AG04449 (cell line): ENCODE measurements at places on chromosomes 2 and 18.

DNA sequence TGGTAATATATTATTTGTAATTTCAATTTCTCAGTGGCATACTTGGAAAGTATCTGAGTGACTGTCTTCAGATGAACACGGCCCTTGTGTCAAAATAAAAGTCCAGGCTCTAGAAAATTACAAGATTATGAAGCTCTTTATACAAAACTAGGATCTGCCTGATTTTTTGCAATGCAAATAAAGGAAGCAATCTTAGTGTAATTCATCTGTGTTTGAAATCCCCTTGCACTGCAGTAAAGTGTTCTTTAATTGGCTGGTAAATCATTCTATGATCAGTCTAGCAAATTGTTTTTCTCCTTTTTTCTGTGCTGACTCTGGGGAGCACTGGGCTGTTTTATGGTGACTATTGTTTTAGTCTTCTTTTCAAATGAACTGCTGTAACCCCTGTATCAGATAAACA is 1039.0 kb downstream of the SOCS6 start:
- no peak for DNase-seq

- DNase-seq, result no peak
These were observed 25.1 kb downstream of the INPP5D start for GRCh38 chr2:233085037-233085838.

DNA sequence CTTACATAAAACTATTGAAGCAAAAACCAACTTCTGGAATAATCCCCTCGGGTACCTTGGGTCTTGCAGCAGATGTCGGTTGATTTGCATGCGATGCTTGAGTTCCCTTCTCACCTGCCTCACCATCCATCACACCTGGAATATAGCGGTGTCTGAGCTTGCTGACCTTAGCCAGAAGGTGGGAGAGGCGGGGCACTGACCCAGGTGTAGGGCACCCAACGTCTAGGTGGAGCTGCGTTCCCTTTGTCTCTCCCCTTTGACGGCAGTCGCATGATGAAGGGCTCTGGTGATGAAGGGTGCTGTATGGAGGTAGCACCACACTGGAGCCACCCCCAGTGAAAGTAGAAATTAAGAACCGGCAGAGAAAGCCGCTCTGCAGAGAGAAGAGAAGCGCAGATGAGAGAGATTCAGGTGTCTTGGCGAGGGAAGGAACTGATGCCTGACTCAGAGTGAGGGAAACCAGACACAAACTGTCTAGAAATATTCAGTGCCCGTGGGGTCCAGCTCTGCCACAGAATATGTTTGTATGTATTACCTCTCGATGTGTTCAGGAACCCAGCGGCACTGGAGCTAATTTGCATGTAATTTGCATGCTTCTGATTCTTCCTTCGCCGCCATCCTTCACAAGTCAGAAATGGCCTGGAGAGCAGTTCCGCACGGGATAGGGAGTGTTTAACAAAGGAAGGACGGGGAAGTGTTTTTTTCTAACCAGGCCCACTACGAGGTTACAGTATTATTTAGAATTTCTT is 19.4 kb upstream of the MBP start:
- DNase-seq, result no peak

- no peak for DNase-seq
These were observed 255.0 kb downstream of the CAMKMT start for GRCh38 chr2:44616667-44617155.

DNA sequence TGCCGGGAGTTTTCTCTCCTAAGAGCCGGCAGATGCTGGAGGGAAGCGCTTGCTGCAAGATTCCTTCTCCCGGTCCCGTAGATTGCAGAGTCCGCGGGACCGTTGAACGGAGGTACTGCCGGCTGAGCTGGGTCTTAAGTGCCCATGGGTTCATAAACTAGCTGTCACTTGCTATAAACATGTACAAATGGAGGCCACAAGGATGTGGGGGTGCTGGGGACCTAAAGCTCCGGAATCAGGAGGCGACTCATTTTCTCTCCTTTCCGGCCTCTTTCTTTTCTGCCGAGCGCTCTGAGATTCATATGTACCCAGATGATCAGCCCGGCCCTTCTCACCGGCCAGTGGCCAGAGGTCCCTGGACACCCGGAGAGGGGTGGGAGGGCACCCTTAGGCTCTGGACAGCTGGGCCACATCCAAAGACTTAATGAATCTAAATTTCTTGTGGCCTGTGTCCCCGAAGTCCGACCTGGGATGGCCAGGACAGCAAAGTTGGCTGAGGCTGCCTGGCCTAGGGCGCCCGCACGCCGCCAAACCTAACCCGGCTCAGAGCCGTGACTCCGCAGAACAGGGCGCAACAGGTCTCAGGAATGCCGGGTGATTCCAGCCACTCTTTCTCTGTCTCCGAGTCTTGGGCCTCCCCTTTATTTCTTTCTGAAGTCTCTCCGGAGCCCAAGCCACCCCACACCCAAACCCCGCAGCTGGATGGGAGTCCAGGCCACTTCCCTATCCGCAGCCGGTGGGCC is 2.4 kb upstream of the PAX3 start:
- no peak for DNase-seq

DNA sequence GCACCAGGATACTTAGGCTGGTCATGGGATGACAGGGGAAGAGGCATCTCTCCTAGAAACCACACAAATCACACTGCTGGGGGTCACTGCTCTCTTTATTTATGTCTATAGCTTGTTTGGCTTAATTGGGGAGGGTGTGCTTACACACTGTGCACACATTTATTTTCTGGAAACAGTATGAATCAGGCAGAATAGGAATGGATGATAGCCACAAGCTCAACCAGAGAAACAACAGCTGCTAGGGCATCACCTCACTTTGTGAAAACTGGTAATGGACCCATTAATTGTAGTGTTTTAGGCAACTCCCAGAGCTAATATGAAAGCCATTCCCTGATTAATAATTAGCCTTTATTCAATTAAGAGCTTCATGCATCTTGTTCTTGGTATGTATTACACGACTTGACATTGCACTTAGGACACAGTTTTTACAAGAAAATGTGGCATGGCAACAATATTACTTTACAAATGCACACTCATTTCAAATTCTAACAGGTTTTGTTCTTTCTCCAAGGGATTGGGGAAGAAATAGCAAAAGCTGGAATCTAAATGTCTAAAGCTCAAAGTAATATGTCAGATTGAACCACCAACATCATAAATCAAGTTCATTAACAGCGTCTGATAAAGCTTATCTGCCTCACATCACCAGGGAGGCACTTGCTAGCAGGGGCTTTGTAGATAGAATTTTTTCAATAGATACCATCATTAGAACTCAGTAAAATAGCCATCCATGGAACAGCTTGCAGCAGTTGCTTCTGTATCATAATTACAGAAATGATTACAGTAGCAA is 361.9 kb upstream of the FSHR start:
- DNase-seq, result no peak

GRCh38 chr2:6881046-6881445 is 3.5 kb downstream of the RSAD2 start:
- DNase-seq, result no peak
